A549 treated with ZK216348 at 1 μM for 4 hours (cell line): ENCODE measurements at places on chromosomes 6 and 20. TPM values are rescaled to one million over a fixed set of nuclear protein-coding genes. Genes with fewer than 3 reads are reported as not detected.

Gene FAM184A
- total RNA-seq, result not detected in 5 replicates

Gene TBXT
- total RNA-seq, result not detected in 5 replicates

Gene SOX18
- total RNA-seq, result 1.4 to 3.4 TPM (median 2.6 TPM) in 5 replicates

Gene CALHM5
- 0.05 to 0.07 TPM (median 0.06 TPM) in 5 replicates for total RNA-seq

Gene RSPO3
- total RNA-seq, result 74.6 to 135 TPM (median 86.5 TPM) in 5 replicates

Gene SCRT2
- total RNA-seq, result not detected in 5 replicates
